Kidney (tissue), 22 donors: ENCODE measurements at places on chromosomes 6 and 20. TPM values are rescaled to one million over a fixed set of nuclear protein-coding genes. Genes with fewer than 3 reads are reported as not detected.

NMBR gene
- not detected for total RNA-seq

CNR1 gene
- total RNA-seq = 4.8 TPM

SLC17A3 gene
- total RNA-seq = 14.0 TPM

PHACTR1 gene
- total RNA-seq = 33.6 TPM

PRDM13 gene
- total RNA-seq = not detected

ELOVL5 gene
- 42.0 TPM for total RNA-seq

CALHM4 gene
- not detected for total RNA-seq

EYS gene
- total RNA-seq = not detected

SMOC2 gene
- 13.1 TPM for total RNA-seq

PAK5 gene
- 0.13 TPM for total RNA-seq

SLC22A7 gene
- total RNA-seq = 2.0 TPM

DNA sequence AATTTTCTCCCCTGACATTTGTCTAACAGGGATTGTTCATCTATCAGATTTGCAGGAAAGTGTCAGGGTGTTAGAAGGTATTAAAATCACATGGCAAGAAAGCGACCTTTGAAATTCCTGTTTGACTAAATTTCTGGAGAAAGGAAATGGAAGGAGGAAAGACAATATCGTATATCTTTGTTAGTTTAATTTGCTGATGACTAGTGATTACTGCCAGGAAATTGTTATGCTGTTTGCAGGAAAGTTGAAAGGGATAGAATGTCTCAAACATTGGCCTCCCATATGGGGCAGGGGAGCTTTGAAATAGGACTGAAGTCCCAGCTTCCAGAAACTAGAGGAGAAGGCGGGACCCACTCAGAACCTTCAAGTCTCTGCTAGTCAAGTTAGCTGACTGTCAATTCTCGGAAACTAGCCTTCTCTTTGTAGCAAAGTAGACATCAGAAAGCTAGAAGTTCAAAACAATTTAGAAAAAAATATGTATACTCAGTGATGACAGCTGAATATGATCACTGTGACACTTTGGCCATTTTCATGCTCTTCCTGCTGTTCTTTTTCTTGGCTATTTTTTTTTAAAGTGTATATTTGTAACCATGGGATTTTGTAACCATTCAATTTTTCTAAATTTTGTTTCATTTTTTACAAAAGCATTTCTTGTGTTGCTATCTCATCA lies 53.4 kb upstream of the RALGAPA2 start:
- H3K4me1 ChIP-seq = no peaks in the 10 kb centered on the region
- no peaks in the 10 kb centered on the region for H3K27me3 ChIP-seq
- H3K4me3 ChIP-seq = no peak overlapping the region

DNA sequence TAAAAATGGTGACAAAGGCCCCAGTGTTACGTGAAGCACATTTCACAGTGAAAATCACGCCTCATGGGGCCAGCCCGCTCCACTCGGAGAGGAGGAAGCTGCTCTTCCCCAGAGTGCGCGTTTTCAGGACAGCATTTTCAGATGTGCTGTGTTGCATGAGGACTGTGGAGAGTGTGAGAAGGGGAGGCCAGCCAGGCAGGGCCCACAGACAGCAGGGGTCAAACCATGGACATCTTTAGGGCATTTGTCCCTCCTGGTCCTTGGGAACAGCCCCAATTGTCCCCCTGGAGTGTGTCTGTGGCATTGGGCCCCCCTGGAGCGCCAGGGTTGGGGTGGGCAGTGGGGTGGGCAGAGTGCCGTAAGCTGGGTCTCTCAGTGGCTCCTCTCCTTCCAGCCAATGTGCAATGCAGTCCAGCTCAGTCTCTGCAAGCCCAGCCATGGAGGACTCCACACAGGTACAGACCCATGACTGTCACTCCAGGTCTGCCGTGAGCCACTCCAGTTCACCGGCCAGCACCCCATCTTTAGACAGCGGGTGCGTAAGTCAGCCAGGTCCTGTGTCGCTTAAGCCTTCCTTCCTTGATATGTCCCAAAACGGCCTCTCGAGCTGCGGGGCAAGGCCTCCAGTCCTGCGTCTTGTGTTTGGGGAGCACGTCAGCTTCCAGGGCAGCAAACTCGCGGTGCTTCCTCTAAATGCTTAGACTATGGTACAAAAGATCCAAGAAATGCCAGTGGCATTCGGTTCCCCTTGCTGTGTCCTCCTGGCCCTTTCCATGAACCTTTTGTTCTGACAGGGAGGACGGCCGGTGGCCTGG lies 159.3 kb upstream of the AFDN start:
- H3K27ac ChIP-seq = peak overlapping the region; percentile 54
- H3K4me1 ChIP-seq = peaks cover 6% of the 10 kb centered on the region
- DNase-seq = no peak
- no peaks in the 10 kb centered on the region for H3K36me3 ChIP-seq

- H3K27ac ChIP-seq = no peak overlapping the region
- H3K4me1 ChIP-seq = no peaks in the 10 kb centered on the region
- no peak overlapping the region for H3K4me3 ChIP-seq
Measured at GRCh38 chr6:69019832-69020231, 384.8 kb downstream of the ADGRB3 start.

DNA sequence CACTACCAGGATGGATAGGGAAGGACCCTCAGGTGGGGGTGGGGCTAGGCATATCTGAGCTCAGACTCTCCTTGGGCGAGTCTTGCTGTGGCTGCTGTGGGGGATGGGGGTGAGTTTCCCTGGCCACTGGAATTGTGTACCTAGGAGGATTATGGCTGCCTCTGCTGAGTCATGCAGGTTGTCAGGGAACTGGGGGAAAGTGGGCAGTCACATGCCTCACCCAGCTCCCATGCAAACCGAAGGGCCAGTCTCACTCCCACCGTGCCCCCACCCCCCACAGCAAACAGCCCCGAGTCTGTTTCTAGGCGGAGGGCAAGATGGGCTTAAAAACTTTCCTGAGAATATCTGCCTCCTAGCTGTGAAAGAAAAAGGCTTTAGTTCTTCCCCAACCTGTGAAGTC lies 210.3 kb upstream of the FERMT1 start:
- no peaks in the 10 kb centered on the region for H3K36me3 ChIP-seq
- no peaks in the 10 kb centered on the region for H3K27me3 ChIP-seq
- no peak overlapping the region for H3K27ac ChIP-seq
- no peaks in the 10 kb centered on the region for H3K4me1 ChIP-seq
- H3K4me3 ChIP-seq = no peak overlapping the region

DNA sequence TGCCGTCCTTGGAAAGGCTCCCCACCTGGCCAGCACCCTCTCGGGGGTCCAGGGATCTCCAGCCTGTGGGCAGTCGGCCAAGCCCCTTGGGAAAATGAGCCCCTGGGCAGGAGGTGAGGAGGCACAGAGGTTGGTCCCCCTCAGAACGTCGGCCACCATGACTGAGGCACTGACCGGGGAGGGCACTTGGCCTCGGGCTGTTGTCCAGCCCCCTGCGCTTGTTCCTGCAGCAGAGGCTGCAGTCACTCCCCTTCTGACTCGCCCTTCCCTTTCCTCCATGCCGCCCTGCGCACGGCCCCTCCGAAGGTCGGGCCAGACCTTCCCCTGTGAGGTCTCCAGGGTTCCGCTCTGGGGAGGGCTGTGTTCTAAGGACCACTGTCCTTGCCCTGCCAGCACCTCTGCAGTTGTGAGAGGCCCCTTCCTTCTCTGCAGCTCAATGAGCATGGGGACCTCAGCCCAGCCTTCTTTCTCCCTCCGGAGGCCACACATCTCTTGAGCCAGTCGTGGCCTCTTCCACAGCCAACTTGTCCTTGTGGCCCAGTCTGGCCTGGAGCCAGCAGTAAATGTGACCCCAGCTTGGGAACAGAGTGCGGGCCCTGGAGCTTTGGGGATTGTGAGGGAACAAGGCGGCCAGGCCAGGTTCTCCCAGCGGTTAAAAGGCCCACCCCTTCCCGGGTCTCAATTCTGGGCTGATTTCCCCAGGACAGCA lies 195.5 kb downstream of the DLL1 start:
- no peak overlapping the region for H3K4me3 ChIP-seq
- no peaks in the 10 kb centered on the region for H3K4me1 ChIP-seq
- no peaks in the 10 kb centered on the region for H3K27me3 ChIP-seq
- peak; percentile 65 for DNase-seq
- H3K27ac ChIP-seq = no peak overlapping the region

GRCh38 chr6:132715204-132715603 lies 1.3 kb upstream of the VNN1 start:
- no peak overlapping the region for H3K4me3 ChIP-seq
- H3K27me3 ChIP-seq = no peaks in the 10 kb centered on the region
- no peaks in the 10 kb centered on the region for H3K4me1 ChIP-seq
- no peak overlapping the region for H3K27ac ChIP-seq

- no peak overlapping the region for H3K27ac ChIP-seq
- no peak overlapping the region for H3K4me3 ChIP-seq
- H3K27me3 ChIP-seq = no peaks in the 10 kb centered on the region
Measured at GRCh38 chr6:79524065-79524464, 13.2 kb downstream of the LCA5 start.

DNA sequence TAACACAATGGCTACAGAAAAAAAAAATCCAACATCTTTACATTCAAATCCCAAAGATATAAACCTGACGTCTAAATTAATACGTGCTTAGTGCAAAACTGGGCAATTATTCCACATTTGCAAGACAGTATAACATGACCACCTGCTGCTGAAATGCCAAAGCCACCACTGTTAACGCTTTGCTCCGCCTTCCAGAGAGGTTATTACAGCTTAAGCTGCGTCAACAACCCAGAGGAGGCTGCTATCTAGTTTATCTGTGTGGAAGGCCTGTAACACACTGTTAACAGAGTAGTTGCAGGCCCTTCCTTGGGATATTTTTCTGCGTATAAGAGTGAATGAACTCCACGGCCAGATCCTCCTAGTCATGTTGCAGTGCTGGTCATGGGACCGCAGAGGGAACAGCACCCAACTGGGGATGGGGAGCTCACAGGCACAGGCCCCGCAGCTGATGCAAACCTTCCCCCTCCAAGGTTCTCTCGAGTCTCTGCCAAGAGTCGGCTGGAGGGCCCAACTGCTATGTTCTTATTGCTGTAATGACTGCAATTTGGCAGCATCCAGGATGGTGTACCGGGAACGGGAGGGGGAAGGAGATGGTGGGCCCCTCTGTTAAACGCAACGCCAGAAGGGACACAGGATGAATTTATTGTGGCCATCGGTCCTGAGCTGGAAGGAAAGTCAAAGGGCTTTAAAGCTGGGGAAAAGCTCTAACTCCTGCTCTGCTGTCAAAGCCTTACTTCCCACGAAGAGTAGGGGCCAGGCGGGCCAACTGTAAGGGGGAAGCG lies 993 bp upstream of the NCOA7 start:
- peak overlapping the region; percentile 89 for H3K27ac ChIP-seq
- H3K36me3 ChIP-seq = no peaks in the 10 kb centered on the region
- peak overlapping the region; percentile 62 for H3K4me3 ChIP-seq
- H3K4me1 ChIP-seq = peaks cover 13% of the 10 kb centered on the region
- peak; percentile 69 for DNase-seq
- H3K27me3 ChIP-seq = no peaks in the 10 kb centered on the region

DNA sequence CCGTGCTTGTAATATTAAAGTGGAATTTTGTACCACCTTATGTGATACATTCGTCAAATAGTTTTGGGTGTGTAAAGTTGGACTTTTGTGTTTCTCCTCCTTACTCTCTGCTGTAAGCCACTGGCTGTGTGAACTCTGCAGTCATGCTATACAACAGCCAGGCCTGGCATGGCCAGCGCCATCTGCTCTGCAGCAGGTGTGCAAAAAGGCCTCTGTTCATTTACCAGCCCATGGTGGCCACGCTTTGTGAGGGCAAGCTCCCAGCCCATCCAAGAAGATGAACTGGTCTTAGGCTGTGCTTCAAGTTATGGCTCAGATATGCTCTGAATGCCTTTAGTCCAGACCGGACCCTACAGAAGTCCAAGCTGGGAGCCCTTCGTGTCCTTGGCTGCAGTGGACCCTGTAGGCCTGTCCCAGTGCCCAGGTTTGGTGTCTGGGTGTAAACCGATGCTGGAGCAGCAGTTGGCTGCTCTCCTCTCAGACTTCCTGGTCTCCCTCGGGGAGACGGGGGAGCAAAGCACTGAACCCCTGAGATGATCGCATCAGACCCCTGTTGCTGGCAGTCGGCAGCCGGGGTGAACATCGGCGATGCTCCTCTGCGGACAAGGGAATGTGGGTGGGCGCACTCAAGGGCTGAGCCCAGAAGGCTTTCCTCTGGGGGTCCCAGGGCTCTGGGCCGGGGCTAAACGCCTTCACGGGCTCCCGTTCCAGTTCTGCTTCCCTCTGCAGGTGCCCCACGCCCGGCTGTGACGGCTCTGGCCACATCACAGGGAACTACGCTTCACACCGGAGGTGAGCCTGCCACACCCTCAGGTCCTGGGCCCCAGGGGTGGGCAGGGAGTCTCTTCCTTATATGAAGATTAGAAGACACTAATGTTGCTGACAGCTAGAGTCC lies 28.6 kb upstream of the PCMTD2 start:
- H3K4me3 ChIP-seq = no peak overlapping the region
- H3K4me1 ChIP-seq = peaks cover 3% of the 10 kb centered on the region
- no peaks in the 10 kb centered on the region for H3K36me3 ChIP-seq
- H3K27ac ChIP-seq = no peak overlapping the region

DNA sequence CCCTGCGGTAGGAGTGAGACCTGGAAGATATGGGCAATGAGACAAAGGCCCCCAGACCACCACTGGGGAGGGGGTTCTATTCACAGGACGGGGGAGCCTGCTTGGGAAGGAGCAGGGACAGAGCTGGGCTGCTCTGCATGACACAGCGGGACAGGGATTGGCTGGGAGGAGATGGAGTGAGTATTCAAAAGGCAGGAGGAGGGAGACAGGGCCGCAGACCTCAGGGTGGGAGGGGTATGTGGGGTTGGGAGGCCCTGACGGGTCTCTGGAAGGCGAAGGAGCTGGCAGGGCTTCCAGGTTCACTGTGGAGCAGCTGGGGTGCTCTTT lies 60.8 kb upstream of the RPS6KA2 start:
- no peak for DNase-seq
- H3K36me3 ChIP-seq = no peaks in the 10 kb centered on the region
- H3K27ac ChIP-seq = no peak overlapping the region
- H3K4me1 ChIP-seq = no peaks in the 10 kb centered on the region

DNA sequence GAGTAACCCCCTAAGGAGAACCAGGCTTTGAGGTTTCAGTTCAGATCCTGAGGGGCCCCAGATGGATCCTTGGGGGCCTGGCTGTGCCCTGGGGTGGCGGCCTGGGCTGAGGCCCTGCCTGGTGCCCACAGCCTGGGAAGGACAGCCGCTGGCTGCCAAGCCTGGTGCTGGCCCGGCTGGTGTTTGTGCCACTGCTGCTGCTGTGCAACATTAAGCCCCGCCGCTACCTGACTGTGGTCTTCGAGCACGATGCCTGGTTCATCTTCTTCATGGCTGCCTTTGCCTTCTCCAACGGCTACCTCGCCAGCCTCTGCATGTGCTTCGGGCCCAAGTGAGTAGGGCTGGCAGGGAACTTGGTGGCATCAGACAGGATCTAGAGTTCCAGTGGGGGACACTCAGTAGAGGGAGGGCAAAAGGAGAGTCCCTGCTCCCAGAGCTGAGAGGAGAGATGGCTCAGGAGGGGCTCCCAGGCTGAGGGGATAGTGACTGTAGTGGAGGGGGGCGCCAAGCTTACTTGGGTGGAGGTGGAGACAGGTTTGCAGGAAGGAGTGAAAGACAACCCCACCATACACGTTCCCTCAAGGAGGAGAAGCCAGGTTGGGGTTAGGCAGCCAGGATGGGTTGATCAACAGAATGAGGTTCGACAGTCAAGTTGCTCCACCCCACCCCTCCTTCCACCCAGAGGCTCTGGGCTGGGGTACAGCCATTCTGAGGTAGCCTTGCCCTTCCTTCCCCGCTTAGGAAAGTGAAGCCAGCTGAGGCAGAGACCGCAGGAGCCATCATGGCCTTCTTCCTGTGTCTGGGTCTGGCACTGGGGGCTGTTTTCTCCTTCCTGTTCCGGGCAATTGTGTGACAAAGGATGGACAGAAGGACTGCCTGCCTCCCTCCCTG lies 9.5 kb downstream of the SLC29A1 start:
- no peaks in the 10 kb centered on the region for H3K27me3 ChIP-seq
- peaks cover 5% of the 10 kb centered on the region for H3K36me3 ChIP-seq
- DNase-seq = no peak
- H3K4me3 ChIP-seq = no peak overlapping the region
- peaks cover 24% of the 10 kb centered on the region for H3K4me1 ChIP-seq
- no peak overlapping the region for H3K27ac ChIP-seq
